ENCODE measurements at places on chromosomes 12 and 14. TPM values are rescaled to one million over a fixed set of nuclear protein-coding genes. Genes with fewer than 3 reads are reported as not detected.

FAM186B gene
- 0.11 TPM for total RNA-seq

TARBP2 gene
- total RNA-seq, result 65.1 TPM

LRP1-AS gene
- not detected for total RNA-seq

TAS2R7 gene
- not detected for total RNA-seq

DDN gene
- total RNA-seq, result 0.39 TPM

P2RX2 gene
- not detected for total RNA-seq

TTC6 gene
- total RNA-seq, result not detected

AQP2 gene
- not detected for total RNA-seq

LGR5 gene
- total RNA-seq, result not detected

SOX5 gene
- total RNA-seq, result 0.13 TPM

All from CD8-positive, alpha-beta memory T cell (primary cell).